Nephron progenitor cell (in vitro differentiated cells): ENCODE measurements at places on chromosomes 1 and 21.

- peak; percentile 60 for DNase-seq
Measured at GRCh38 chr1:62687421-62687902, 724 bp downstream of the DOCK7 start.

DNA sequence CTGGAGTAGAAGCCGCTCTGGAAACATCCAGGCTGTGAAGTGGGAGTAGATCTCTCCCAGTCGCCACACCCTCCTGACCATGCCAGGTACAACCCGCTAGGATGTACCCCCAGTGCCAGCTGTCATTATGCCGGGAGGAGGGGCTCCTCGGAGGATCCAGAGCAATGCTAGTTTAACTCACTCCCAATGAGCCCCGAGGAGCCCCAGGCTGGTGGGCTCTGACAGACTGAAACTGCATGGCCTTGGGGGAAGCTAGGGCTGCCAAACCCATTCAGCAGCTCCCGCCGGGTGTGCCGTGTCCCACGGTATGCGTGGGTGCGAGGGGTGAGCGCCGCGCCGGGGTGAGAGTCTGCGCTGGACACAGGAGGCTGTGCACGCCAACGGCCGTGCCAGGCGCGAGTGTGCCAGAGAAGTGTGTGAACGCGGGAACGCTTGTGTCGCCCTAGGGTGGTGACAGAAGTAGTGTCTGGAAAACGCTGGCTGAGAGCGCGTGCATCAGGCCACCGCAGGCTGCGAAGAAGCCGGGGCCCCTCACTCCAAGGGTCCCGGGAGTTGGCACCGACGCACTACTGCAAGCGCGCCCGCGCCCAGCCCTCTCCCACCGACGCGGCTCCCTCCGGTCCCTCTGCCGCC is 177.1 kb upstream of the EDN2 start:
- no peak for DNase-seq

DNA sequence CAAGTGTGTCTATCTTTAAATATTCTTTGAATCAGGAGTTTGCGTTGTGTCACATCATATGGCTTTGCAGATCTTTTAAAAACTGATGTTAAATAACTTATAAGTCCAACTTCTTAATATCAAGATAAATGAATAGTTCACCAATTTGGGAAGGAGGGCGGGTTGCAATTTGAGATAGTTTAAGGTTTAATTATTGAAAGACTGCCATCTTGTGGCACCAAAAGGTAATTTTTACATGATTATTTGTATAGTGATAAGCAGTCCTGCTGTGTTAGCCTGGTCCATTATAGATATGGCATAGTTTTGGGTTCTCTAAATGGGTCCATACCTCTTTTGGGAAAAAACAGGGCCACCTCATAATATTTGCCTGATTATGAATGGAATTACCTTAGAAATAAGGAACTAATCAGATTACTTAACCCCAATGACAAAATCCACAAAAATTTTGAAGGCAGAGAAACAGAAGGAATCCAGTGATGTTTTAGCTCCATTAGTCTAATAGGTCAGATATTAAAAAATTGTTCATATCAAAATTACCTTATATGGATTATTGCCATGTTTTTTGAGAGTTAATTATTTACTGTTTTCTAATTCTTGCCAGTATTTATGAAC is 64.3 kb downstream of the PRKAA2 start:
- DNase-seq = peak; percentile 17

- no peak for DNase-seq
Measured at GRCh38 chr1:19046972-19047731, 90.7 kb upstream of the IFFO2 start.

GRCh38 chr1:162069334-162070093 is at the start of gene NOS1AP:
TSS of gene NOS1AP (plus strand) at chr1:162069691. CDS start at chr1:162070178, 487 bp downstream.
- peak; percentile 85 for DNase-seq

- DNase-seq = peak; percentile 27
Measured at GRCh38 chr1:91997607-91998195, 32.1 kb upstream of the EPHX4 start.

DNA sequence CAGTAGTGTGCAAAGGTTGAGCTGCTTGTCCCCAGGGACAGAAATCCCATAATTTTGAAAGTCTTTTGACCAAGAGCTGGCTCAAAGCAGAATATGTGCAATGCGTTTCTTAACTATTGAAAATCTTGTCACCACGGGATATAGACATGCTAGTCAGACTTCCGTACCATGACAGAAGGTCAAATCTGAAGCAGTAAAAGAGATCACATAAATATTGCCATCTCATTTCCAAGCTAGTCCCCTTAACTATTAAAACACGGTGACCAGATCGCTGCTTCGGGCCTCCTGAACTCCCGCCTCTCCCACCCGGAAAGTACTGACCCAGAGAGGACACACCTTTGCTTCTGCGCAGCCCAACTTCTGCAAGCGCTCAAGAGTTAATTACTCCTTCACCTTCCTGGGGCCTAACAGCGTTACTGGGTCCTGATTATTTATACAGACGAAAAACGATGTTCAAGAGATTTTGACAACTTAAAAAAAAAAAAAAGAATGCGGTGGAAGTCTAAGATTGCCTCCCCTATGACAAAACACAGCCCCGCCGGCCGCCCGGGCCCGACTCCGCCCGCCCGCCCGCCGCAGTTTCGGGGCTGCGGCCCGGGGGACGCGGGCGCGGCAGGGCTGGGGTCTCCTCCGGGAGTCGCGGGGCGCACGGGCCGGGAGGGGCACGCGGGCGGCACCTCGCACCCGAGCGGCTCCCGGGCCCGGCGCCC is 692 bp downstream of the SORT1 start:
- no peak for DNase-seq

GRCh38 chr1:11960715-11961114 is 19.5 kb upstream of the MFN2 start:
- DNase-seq = no peak

- no peak for DNase-seq
Measured at GRCh38 chr1:63403386-63403785, 36.0 kb downstream of the ALG6 start.

GRCh38 chr1:190476806-190477205 is 858 bp downstream of the BRINP3 start:
- DNase-seq = no peak
